ENCODE measurements at places on chromosomes 7 and 10. TPM values are rescaled to one million over a fixed set of nuclear protein-coding genes. Genes with fewer than 3 reads are reported as not detected.
A peak's percentile ranks its signal among the peaks of the same experiment; 100 is the strongest.

DNA sequence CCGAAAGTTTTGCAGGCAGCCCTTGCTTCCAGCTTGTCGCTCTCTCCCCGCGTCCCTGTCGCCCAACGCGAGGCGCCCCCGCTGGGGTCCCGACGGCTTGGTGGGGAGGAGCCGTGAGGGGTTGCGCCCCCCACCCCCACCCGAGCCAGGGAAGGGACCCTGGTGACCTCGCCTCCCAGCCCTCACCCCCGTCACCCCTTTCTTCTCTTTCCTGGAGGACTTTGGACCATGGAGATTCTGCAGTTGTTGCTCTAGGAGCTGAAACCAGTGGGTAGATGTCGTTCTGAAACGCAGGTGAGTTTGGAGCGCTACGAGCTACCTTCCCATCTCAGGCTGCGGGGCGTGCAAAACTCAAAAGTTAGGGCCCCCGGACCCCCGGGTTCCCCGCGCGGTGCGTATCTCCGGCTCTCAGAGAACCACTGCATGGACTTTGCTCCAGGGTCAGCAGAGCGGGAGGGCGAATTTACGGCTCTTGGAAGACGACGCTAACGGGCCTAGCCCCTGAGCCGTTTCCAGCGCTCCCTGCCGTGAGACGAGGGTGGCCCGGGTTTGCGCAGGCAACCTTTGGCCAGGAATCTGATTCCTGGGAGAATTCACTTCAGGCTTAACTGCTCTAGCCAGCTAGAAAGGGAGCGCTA, 684 bp upstream of the ATXN7L1 start:
- DNase-seq, result no peak

DNA sequence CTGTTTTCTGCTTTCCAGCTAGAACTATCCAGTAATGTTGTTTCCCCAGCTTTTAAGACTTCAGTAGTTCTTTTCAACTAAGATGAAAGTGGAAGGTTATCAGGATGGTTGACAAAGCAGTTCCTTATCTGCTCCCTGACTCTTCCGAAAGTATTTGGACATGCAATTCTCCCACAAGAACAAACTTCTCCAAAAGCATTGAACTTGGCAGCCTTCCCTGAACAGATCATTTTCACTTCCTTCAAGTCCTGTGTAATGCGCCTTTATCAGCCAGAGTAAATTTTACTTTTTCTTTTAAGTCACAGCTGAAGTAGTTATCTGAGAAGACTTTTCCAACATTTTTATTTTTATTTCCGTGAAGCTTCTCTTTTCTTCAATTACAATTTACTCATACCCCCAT, 39.7 kb downstream of the CDC14C start:
- DNase-seq, result no peak

The WDFY4 gene
- 1.5 TPM for total RNA-seq

The PRLHR gene
- total RNA-seq, result not detected

DNA sequence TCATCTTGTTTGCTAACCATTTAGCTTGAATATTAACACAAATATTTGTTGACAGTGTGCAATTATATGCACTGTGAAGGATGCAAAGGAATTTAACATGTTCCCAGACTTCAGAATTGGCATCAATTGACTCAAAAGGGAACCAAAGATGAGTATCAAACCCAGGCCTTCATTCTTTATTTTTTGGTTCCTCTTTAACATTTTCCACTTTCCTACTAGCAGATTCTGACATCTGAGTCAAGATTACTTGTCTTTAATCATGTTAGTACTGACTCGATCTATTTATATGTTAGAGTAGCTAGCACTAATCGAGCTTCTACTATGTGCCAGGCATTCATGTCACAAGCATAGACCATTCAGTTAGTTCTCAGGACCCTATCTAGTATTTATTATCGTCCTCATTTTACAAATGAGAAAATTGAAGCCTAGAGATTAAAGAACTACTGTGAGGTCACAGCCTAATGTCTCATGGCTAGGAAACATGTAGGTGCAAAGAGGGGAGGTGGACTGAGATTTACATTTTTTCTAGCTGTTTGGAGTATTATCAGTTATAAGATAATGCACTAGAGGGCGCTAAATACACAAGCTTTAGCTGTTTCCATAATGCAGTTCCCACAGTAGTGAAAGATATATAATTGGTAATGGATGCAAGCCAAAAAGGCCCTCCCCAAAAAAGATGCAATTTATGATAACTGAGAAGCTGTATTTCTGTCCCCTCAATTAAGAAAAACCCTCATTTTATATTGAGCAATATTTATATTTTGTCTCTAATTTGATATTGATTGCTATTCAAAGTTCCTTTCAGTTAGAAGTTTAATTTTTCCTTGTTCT, 32.9 kb upstream of the KMT2E start:
- DNase-seq, result no peak

- no peak for DNase-seq
Observed at GRCh38 chr7:139937715-139938114, 108.7 kb downstream of the TBXAS1 start.

The STAM gene
- 40.8 TPM for total RNA-seq

GRCh38 chr7:30193336-30193943, 58.7 kb downstream of the MTURN start:
- DNase-seq, result no peak

DNA sequence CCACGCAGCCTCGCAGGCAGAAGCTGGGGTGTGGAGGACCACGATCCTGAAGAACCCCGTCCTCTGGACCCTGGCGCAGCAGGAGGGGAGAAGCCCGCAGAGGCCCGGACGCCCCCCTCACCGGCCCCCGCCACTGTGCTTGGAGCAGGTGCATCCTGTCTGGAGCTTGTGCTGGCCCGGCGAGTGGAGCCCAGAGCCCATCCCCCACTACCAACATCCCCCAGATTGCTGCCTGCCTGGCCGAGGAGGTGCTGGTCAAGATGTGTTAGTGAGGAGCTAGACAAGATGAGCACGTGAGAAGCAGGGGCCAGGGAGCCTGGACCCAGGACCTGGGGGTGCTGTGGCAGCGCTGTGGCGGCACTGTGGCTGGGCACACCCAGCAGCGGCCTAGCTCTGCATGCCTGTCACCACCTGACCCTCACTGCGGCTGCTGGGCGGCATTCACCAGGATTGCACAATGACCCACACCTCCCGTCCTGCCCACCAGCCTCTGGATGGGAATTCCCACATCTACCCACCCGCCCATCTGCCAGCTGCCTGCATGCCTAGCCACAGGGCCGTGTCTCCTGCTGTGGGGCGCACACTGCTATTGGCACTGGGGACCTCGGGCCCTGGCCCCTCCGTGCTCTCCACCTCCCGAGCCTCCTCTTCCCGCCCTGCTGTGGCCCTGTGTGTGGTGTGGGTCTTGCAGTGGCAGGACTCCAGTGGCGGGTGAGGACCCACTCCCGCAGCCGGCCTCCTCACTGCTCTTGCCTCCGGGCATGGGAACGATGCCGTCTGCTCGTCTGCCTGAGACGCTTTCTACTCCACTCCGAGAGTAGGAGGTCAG, 11.8 kb downstream of the GPR146 start:
- no peak for DNase-seq

The ADIRF gene
- 33.0 TPM for total RNA-seq

The GFRA1 gene
- total RNA-seq, result 0.59 TPM

DNA sequence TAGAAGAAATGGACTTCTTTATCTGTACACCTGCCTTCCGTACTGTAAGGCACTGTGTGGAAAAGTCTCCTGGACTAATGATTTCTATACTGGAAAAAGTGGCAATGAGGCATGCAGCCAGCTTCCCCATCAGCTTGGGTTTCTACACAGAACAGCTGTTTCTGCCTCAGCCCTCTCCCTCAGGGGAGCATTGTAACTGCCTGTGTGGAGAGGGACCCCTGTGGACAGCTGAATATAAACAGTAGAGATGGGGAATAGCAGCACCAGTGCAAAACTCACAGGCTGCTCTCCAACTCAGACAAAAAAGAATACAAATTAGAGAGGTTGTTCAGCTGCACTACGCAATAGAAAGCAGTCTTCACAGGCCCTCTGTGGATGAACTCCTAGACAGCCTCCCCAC, 451.3 kb upstream of the MBL2 start:
- no peak for DNase-seq

GRCh38 chr7:116446212-116446855, 53.2 kb upstream of the CAV2 start:
- DNase-seq, result no peak

- DNase-seq, result peak; percentile 54
Observed at GRCh38 chr7:1679966-1680730, 10.1 kb downstream of the ELFN1 start.

GRCh38 chr10:17607603-17608332, 9.4 kb downstream of the HACD1 start:
- DNase-seq, result no peak

The PNLIP gene
- total RNA-seq, result not detected

DNA sequence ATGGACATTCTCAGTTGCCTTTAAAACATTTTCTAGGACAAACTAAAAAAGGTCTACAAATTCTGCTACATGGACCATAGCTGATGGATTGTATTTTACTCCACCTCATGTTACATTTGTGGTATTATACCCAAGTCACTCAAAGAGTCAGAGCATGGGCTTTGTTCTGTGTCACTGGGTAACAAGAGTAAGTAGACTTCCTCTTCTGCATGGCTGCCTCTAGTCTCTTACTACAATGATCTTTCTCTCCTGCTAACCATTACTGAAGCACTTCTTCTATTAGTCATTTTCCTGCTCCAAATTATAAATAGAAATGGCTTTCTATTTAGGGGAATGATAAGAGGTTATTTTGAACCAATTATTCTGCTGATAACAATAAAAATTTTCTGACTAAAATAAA, 727.4 kb upstream of the NRP1 start:
- DNase-seq, result no peak

GRCh38 chr10:89475591-89475998, 59.8 kb downstream of the SLC16A12 start:
- DNase-seq, result no peak

GRCh38 chr10:61125560-61126170, 181.7 kb upstream of the RHOBTB1 start:
- no peak for DNase-seq

DNA sequence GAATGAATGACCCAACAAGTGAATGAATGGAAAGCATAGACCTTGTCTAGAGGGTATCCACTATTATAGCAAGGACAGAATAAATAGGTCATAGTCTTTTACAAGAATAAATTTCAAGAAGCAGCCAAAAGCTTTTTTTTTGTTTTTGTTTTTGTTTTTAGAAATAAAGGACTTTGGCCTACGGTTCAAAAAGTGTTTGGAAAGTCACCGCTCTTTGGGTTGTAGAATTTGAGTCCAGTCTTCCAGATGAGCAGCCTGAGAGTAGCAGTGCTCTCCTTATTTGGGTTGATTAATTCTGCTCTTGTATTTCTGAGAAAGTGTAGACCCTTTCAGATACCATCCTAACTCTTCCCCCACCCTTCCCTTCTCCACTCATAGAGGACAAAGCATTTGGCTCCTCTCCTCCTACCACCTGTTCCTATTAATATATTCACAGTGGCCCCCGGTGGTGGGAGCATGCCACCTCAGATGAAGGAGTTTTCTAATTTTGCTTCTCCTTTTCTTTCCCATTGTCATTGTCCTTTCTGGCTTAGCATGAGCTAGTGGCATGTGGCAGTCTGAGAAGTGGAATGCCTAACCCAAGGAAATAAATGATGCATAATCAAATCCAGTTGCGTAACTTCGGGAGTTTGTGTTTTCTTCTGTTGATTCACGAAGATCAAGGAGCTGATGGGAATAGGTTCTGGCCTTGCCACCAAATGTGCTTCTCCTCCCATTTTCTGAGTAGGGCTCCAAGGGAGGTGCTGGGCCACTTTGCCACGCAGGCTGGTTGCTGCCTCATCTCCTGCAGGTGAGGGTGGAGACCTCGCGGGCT, 114.7 kb downstream of the CHN2 start:
- no peak for DNase-seq

DNA sequence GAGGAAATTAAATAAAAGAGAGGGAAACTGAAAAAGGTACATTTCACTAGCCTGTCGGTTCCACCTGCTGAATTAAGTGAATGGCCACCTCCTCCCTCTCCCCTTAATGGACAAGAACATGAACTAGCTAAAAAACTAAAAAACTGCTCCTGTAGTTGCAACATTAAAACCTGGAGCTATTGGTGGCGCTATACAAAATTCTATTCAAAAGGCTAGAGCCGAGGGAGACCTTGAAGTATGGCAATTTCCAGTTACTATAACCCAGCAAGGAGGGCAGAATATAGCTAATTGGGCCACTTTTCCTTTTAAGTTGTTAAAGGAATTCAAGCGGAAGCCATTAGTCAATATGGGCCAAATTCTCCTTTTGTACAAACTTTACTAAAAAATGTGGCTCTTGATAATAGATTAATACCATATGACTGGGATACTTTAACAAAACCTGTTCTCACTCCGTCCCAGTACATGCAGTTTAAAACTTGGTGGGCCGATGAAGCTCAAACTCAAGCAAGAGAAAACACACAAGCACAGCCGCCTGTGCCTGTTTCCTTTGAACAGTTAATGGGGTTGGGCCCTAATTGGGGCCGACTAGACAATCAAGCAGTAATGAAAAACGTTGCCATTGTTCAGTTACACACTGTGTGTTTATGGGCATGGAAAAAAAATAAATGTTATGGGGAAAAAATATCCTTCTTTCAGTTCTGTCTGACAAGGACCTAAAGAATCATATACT, 6.5 kb upstream of the CHST3 start:
- DNase-seq, result no peak

GRCh38 chr7:77434570-77435275, 18.6 kb upstream of the GSAP start:
- DNase-seq, result no peak

DNA sequence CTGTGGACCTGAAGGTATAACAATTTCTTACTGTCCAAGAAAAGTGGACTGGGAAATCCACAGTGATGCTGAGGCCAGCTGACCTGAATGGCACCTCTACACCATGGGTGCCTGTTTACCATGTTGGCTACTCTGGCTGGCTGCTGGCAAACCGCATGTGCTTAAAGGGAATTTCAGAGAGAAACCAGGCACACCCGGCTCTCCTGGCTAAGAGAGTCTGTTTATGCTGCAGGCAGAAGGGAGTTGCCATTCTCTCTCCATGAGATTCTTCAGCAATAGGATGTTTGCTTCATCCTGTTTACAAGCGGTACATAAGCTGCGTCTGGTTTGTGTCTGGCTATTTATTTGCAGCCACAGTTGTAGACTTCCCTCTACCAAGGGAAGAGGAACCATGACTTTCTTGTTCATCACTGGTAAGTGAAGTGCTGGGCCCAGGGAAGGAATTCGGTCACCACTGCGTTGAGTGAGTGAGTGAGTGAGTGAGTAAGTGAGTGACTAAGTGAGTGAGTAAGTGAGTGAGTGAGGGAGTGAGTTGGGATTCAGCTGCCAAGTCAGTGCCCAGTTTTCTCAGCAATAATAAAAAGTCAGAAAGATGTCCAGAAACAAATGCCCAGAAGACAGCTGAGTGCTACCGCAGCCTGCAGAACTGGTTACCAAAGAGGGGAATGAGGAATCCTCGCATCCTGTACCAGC, 90.4 kb downstream of the COBL start:
- DNase-seq, result no peak

The WDR86 gene
- total RNA-seq, result not detected

DNA sequence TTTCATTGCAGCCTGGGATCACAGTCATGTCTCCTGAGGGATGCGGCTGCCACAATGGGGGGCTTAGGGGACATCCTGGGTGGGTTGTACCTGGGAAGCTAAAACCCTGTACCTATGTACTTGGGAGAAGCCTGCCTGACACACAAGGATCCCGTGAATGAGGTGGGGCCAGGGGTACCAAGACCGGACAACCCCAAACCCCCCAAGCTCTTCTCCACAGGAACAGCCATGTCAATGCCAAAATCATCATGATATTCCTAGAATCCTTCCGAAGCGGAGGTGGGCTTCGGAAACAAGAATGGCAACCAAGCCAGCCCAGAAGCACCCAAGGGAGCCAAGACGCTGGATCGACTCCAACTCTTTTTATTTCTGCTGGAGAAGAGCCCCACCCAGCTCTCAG, 260.3 kb upstream of the TCERG1L start:
- DNase-seq, result peak; percentile 7

All from cardiac septum (tissue), 1 donor.